RKO (cell line): ENCODE measurements at places on chromosomes 5 and 9.

GRCh38 chr9:131980267-131981016, 99.2 kb downstream of the MED27 start:
- DNase-seq, result no peak

DNA sequence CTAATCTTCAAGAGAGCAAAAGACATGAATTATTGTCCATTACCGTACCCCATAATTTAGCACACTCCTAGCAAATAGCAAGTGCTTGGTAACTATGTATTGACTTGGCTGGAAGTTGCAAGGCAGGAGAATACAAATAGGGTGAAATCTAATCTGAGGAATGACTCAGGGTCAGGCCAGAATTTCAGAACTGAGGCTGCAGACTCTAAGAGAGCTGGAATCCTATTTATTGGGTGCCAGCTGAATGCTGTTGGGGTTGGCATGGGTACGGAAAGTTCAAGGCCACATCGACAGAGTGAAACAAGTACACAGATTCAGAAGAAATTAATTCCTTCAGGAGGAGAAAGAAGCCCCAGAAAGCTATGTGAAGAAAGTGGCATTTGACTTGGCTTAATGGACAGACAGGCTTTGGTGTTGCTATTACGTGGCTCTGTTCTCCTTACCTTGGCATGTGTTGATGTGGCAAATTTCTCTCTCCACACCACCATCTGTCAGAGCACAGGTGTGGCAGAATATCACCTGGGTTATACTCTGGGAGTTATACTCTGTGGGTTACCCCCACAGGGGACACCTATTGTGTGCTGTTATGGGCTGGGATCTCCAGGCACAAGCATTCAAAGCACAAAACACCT, 20.9 kb upstream of the ASTN2 start:
- no peak for DNase-seq

GRCh38 chr5:179700401-179700918, 1.7 kb downstream of the CANX start:
- DNase-seq, result peak; percentile 39

GRCh38 chr5:113179156-113179555, 202.6 kb downstream of the DCP2 start:
- no peak for DNase-seq

DNA sequence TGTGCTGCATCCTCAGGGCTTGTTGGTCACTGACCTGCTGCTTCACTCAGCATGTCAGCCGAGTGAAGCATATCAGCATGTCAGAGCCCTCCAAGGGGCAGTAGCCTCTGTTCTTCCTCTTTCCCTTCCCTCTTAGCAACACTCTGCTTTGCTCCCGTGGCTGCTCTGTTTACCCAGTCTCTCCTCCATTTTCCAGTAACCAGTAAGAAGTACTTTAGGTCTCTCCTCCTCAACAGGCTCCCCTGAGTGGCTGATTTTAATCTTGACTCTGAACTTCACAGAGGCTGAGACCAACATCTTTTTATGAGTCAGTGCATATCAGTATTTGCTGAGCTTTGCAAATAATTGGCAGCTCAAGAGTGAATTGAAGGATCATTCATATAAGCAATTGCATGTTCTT, 18.6 kb upstream of the ADRB2 start:
- no peak for DNase-seq

DNA sequence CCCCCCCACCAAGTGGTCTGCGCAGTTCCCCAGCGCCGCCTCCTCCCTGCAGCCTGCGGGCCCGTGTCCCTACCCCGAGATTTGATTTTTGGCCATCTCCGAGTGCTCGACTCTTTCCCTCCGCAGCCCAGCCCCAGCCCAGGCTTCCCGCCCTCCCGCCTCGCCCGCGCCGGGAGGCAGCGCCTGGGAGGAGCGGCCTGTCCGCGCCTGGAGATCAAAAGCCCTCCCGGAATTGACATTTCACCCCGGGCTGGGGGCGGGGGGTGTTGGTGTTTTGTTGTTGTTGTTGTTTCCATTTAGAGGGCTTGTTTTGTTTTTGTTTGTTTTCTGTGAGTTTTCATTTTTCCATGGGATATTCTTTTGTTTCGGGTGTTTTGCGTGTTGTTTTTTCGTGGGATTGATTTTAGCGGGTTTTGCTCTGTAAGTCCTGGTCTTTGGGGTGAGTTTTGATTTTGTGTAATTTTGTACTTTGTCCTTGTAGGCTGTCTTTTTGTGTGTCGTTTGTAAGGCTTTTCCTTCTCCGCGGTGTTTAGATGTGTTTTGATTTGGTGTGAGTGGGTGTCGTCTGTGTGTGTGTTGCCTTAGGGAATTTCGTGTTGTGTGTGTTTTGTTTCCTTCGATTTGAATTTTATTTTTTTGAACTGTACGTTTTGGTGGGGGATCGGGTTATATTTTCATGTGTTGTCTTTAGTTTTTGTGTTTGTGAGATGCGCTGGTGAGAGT, 1.7 kb upstream of the PAX5 start:
- DNase-seq, result no peak

GRCh38 chr9:127537792-127538191, 74.3 kb upstream of the STXBP1 start:
- no peak for DNase-seq

- DNase-seq, result no peak
These were observed 24.8 kb downstream of the FYB1 start for GRCh38 chr5:39194466-39195136.

- peak; percentile 14 for DNase-seq
These were observed 34.7 kb downstream of the LMNB1 start for GRCh38 chr5:126811515-126812198.

GRCh38 chr5:33433303-33434240, 7.2 kb upstream of the TARS1 start:
- no peak for DNase-seq

GRCh38 chr9:115939065-115939765, 214.4 kb upstream of the PAPPA start:
- DNase-seq, result no peak

GRCh38 chr9:134629061-134629585, 12.5 kb upstream of the COL5A1 start:
- peak; percentile 48 for DNase-seq

GRCh38 chr5:38825494-38825893, 20.3 kb upstream of the OSMR start:
- DNase-seq, result peak; percentile 9

GRCh38 chr9:98993570-98993945, 49.9 kb downstream of the COL15A1 start:
- DNase-seq, result no peak

GRCh38 chr5:60024104-60024503, 130.6 kb upstream of the PDE4D start:
- no peak for DNase-seq

DNA sequence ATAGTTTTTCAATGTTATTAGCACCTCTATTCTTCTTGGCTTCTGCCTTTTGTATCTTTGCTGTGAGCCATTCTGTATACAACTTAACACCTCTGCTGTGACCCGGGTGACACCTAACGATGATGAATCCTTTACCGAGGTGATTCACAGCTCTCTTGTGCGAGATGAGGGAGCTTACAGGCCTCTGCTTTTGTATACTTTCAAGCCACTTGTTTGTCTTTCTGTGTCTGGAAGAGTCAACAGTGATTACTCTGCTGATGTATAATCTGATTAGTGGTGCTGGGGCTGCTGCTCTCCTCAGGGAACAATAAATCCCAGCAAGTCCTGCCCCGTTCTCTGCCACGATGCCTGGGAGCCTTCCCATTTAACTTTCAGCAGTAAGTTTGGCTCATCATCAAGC, 442.9 kb upstream of the SGCD start:
- DNase-seq, result peak; percentile 47

GRCh38 chr5:147458581-147458980, 51.3 kb downstream of the DPYSL3 start:
- no peak for DNase-seq
